Substantia nigra (tissue), 51 donors: ENCODE measurements at places on chromosomes 5 and 9.

GRCh38 chr5:16411741-16412455 is 53.7 kb downstream of the ZNF622 start:
- DNase-seq, result no peak

- DNase-seq, result no peak
Observed at GRCh38 chr5:180141068-180141660, 67.8 kb downstream of the RASGEF1C start.

GRCh38 chr9:100088202-100088601 is 10.6 kb downstream of the ERP44 start:
- DNase-seq, result no peak

DNA sequence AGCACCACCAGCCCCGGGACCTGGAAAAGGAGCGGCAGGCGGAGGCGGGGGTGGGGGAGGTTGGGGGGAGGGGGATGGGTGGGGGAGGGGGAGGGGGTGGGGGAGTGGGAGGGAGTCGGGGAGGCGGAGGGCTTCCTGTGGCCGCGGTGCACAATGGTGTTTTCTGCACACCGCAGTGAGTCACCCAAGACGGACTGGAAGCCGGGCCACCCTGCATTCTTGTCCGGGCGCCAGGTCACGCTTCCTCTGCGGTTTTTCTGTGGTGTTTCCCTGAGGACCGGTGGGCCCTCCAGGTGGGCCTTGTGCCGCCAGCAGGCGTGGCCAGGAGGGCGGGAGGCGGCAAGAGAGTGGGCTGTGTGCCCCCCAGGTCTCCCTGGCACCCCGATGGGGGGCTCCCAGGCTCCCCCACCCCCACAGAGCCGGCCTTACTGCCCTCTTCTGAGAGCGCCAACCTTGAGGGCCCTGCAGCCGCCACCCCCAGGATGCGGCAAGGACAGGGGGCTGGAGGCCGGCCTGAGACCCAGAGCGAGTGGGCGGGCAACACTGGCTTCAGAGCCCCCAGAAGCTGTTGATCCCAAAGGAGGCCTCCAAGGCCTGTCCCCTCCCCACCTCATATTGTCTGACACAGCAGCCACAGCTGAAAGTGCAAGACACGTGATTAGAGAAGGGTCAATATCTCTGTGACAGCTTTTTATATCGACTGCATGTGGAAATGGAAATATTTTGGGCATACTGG is 11.1 kb downstream of the EXD3 start:
- no peak for DNase-seq

DNA sequence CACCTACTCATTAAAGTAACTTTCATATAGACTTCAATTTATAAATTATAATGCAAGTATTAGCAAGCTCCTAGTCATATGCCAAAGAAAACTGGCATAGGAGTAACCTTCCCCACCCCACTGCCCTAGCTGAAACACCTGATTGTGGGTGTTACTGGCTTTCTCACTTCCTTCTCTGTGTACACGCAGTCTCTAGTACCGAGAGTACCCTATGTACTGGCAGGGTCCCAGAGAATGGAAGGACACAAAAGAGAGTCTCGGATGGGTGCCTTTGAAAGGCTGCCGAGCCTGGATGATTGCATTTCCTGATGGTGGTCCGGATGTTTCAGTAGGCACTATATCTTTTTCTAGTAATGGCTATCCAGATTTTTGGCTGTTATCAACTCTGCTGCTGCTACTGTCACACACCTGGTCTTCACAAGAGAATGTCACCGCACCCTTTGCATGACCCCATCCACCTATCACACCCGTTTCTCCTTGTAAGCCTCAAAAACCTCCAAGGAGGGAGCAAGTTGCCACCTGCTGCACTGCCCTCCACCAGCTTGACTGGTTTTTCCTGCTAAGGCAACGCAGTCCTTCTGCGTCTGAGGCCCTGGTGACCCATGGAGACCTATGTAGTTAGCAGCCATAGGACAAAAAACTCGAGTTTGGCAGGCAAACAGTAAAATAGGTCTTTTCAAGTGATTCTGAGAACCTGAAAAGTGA is 53.8 kb upstream of the CLINT1 start:
- no peak for DNase-seq

GRCh38 chr9:123860603-123861002 is 69.3 kb downstream of the DENND1A start:
- DNase-seq, result no peak

DNA sequence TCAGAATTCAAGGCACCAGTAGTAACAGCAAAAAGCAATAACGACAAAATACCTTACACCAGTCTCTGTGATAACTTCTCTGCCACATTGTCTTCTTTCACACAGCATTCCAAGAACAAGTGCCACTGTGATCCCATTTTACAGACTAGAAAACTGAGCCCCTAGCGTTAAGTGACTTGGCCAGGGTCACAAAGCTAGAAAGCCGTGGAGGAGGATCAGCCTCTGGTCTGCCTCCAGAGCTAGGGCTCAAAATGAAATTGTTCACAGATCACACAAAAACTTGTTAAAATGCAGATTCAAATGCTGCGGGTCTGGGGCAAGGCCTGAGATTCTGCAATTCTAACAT is 154.1 kb downstream of the FAM114A2 start:
- no peak for DNase-seq

GRCh38 chr9:127739614-127740330 is 4.7 kb upstream of the TOR2A start:
- DNase-seq, result no peak

DNA sequence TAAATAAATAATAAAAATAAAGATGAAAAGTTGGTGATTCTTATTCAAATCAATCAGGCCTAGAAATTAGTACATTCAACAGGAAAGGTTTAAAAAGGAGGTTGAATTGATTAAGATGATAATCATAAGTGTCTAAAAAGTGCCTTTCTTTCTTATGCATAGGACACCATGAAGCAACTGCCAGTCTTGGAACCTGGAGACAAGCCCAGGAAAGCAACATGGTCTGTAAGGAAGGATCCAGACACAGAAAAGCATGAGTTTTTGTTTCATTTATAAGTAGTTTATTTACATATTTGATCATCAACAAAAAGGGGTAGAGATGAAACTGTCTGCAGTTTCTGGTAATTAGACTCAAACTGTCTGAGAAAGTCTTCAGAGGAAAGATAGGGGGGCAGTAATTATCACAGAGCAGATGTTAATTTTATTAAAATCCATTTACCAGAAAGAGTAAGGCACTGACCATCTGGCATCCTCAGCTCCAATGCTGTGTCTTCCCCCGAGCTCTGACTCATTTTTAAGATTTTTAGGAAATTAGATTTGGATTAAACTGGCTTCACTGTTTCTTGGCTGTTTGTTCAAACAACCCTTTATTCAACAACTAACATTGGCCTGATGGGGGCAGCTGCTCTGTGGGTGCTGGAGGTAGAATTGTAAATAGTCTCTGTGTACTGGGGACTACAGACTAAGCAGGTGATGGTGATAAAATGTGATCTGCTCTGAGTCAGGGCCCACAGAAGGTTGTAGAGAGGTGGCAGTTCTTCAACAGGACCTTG is 2.7 kb downstream of the RABEPK start:
- DNase-seq, result no peak

DNA sequence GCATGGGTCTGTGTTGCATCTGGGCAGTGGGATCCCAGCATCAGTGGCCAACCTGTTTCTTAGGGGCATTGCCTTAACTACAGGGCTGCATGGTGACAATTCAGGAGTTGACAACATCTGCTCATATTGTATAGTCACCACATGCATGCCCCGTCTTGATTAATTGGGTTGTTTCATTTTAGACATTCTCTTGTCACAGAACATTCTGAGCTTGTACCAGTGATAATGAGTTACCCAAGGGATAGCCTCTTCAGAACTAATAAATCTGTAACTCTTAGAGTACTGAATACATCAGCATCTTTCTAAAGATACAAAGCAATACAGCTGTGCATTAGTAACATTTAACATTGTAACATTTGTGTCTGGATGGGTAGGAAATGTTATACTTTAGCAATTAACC is 426.5 kb upstream of the CD180 start:
- no peak for DNase-seq

GRCh38 chr5:143471041-143471509 is 67.6 kb upstream of the NR3C1 start:
- no peak for DNase-seq

GRCh38 chr5:3288325-3288724 is 307.3 kb upstream of the IRX1 start:
- no peak for DNase-seq

DNA sequence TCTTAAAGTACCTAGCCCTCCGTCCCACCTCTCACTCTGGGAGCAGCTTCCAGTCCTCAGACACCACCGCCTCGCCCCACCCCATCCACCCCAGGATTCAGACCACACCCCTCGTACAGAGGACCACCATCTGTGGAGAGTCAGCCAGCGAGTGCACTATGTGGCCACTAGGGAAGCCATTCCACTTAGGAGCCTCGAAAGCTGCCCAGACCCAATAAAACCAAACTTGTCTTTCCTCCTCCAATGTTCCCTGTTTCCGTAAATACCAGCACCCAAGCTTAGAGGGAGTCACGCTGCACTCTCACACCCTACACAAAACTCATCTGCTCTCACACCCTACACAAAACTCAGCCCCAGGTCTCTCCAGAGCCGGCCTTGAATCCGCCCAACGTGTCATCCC is 1.9 kb downstream of the GCNT4 start:
- no peak for DNase-seq

GRCh38 chr5:143564417-143564816 is 160.9 kb upstream of the NR3C1 start:
- no peak for DNase-seq

DNA sequence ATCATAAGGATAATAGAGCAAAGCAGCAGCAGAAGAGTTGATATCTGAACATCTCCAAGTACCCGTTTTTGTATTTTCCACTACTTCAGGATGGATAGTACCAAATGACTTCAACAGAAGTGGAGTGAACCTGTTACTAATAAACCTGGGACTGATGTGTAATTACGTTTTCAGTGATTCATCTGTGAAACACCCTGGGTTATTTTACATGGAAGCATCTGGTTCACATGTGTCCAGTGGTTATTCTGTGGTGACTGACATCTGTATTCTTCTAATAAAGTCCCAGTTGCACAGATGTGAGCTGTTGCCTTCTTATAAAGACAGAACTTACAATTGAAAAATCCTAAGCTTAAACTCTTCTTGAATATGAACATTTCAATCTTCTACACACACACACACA is 139.7 kb upstream of the VCAN start:
- DNase-seq, result no peak

- DNase-seq, result no peak
Observed at GRCh38 chr5:88389338-88390095, 120.9 kb upstream of the TMEM161B start.

DNA sequence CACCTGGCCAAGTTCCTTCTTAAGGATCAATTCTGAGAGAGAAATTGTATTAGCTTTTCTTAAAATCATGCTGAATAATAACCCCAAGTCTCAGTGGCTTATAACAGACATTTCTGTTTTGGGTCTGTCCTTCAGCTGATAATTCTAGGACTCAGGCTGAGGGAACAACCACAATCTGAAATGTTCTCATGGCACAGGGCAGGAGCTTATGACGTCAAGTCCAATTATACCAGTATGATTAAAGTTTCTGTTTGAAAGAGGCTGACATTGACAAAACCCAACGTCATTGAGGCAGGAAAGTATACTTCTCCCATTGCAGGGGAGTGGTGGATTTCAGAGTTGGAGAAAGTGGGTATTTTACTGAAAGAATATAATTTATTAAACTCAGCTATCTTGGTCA is 21.8 kb downstream of the CENPH start:
- no peak for DNase-seq

DNA sequence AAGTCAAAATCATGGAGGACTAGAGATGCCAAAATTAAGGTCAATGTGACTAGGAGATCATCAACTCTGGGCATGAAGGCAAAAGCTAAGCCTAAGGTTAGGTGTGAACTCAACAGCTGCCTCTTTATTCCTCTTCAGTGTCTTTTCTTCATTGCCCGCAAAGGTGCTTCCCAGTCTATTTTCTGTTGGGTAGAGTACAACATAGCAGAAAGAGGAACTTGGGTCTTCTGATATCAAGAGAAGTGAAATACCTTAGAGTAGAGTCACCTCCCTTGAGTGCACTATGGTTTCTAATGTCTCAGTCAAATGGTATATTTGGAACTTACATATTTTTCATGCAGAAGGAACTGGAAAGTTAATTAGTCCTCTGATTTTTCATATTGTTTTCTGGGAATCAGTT is 122.5 kb upstream of the GRIN3A start:
- no peak for DNase-seq

DNA sequence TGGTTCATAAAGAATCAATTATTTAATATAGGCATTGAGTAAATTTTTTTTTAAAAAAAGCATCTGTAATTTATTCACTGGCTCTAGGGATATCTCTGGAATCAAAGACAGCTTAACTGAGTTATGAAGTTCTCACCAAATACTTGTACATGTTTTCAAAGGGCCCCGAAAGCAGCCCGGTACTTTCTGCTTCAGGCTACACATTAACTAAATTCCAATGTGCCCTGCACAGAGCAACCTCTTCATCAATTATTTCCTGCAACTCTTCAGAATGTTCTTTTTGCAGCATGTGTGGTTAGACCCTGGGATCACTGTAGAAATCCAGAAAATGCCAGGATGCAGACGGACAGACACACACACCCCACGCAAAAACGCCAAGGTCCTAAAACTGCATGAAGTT is 209.0 kb downstream of the EFNA5 start:
- no peak for DNase-seq

DNA sequence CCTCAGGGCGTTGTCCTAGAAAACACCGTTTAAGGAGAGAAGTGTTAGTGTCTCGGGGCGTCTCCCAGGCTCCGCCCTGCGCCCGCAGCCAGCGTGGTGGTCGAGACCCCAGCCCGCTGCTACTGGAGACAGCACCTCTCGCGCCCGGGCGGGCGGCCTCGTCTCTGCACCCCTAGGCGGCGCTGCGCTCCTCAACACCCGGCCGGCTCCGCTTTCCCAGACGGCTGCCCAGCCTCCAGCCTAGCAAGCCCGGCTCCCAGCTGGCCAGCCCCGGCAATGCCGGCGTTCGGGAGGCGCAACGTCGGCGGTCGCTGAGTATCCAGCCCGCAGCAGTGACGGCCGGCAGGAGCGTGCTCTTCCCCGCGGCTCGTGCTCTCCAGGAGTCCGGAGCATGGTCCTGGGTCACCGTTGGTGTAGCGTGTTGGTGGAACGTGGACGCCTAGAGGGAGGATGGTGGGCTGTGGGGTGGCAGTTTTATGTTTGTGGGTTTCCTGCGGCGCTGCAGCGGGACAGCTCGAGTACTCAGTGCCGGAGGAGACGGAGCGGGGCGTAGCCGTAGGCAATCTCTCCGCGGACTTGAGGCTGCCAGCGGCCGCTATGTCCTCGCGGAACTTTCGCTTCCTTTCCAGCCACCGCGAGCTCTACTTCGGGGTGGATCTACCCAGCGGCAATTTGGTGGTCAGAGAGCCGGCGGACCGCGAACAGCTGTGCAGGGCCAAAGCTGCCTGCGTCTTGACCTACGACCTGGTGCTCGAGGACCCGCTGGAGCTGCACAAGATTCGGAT is 536 bp downstream of the PCDHAC1 start:
- peak; percentile 66 for DNase-seq

DNA sequence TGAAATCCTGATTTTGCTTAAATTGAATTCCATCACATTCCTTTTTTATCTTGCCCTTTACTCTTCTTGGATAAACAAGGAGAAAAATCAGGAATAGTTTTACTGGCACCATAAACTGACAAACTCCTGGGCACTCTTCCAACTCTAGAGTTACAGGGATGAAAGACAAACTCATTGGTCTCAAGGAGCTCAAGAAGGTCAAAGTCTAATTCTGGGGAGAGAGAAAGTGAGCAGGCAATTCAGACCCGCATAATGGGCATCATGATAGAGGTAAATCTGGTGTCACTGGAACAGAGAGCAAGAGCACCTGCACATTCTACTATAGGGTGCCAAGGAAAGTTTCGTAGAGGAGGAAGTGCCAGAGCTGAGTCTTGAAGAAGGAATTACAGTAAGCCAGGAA is 64.8 kb downstream of the GRIN3A start:
- DNase-seq, result no peak

- no peak for DNase-seq
Observed at GRCh38 chr9:88786291-88787079, 204.8 kb upstream of the S1PR3 start.
